ENCODE measurements at places on chromosomes 1 and 21. TPM values are rescaled to one million over a fixed set of nuclear protein-coding genes. Genes with fewer than 3 reads are reported as not detected.

The PRKAA2 gene
- not detected for polyA plus RNA-seq

The IL12RB2 gene
- polyA plus RNA-seq: 0.52 TPM

The NLRP3 gene
- polyA plus RNA-seq: 0.94 TPM

The ADAMTSL4 gene
- polyA plus RNA-seq: 0.27 TPM

The CRP gene
- polyA plus RNA-seq: 0.21 TPM

The BCL2L15 gene
- 186 TPM for polyA plus RNA-seq

The RCOR3 gene
- polyA plus RNA-seq: 38.7 TPM

The DNASE2B gene
- polyA plus RNA-seq: not detected

The GBP3 gene
- polyA plus RNA-seq: 71.6 TPM

The AADACL4 gene
- not detected for polyA plus RNA-seq

The TENT5C gene
- polyA plus RNA-seq: 13.5 TPM

The MNDA gene
- 0.89 TPM for polyA plus RNA-seq

The TINAGL1 gene
- polyA plus RNA-seq: 34.9 TPM

The COL11A1 gene
- polyA plus RNA-seq: not detected

The KRTAP19-1 gene
- not detected for polyA plus RNA-seq

The CD1D gene
- polyA plus RNA-seq: 7.9 TPM

The FCER1G gene
- polyA plus RNA-seq: 79.8 TPM

The TBX19 gene
- 1.9 TPM for polyA plus RNA-seq

The STPG1 gene
- 6.5 TPM for polyA plus RNA-seq

The LENEP gene
- not detected for polyA plus RNA-seq

The HSD3B2 gene
- 0.07 TPM for polyA plus RNA-seq

The OR2L3 gene
- polyA plus RNA-seq: not detected

The PARK7 gene
- 297 TPM for polyA plus RNA-seq

The INSRR gene
- polyA plus RNA-seq: not detected
